Globus pallidus (tissue), 1 donor: ENCODE measurements at places on chromosomes 6 and 20.

DNA sequence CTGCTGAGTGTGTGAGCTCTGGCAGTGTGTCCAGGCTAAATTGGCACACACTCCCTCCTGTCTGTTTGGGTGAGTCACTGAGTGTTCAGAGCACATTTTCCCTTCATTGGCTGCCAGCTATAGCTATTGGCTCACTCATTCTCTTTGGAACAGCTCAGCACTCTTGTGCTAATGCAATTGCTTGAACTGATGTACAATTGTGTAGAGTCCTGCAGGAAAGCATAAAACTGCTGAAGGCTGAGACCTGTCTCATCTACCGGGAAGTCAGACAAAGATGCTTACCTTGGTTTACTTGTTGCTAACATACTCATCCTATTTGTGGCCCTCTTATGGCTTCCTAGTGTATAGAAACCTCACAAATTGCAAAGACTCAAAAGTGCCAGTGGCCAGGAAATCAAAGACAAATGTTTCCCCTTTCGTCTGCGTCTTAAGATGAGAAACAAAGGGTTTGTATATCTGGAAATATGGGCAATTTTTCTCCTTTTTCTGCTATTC, 351.0 kb downstream of the BCKDHB start:
- DNase-seq, result peak; percentile 46

DNA sequence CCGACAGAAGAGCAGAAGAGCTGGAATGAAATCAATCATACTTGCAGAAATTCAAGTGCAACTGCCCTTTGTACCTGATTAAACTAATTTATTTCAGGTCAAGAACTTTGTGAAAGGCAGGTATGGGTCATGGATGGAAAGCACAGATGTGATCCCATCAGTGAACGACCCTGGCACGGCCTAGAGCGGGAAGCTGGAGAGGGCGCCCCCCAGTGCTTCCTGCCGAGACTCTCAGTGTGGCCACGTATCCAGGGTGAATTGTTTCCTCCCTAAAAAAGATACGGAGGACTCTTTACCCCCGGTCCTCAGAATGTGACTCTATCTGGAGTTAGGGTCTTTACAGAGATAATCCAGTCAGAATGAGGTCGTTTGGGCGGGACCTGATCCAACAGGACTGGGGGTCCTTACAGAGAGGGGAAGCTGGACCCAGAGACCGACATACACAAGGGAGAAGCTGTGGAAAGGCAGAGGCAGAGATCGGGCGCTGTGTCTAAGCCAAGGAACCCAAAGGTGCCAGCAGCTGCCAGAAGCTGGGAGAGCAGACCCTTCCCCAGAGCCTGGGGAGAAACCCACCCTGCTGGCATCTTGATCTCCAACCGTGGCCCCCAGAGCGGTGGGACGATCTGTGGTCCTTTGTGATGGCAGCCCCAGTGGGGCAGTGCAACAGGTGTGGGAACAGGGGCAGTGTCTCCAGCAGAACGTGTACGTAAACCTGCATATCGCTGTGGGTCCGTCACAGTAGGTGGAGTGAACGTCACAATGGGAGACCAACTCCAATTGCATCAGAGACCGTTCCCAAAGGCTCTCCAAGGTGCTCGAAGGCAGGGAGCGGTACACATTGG, 91.9 kb downstream of the TAF4 start:
- no peak for DNase-seq

DNA sequence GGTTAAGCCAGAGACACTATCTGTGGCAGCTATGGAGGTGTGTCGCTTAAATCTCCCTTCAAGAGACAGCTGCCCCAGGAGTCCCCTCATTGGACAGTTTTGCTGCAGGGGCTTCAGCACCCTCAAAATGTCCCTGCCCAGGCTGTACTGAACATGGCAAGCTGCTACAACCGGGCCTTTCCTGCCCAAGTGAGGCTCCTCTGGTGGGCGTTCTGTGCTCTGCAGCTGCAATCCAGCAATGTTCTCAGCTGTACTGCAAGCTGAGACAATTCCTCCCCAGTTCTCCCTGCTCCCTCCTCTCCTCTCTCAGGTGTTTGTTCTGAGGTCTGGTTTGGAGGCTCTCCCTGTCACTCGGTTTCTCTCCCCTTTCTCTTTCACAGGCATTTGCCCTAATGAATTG, 190.8 kb upstream of the LAMP5 start:
- no peak for DNase-seq

- peak; percentile 9 for DNase-seq
These were observed 23.9 kb upstream of the YWHAB start for GRCh38 chr20:44861531-44862006.

DNA sequence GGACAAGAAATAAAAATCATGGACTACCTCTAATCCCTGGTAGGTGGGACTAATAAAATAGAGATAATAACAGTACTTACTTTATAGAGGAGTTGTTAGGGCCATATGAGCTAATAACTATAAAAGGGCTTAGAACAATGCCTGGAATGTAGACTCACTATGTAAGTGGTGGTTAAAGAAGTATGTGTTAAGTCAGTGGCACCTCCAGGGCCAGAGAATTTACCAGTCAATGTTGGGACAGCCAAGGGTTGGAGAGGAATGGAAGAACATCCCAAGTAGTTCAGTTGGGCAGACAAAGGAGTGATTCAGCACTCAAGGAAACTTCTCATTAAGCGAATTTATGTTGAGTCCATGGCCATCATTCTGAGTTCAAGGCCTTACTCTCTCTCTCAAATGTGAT, 116.8 kb downstream of the OTOR start:
- DNase-seq, result no peak

- DNase-seq, result no peak
These were observed 1.5 kb downstream of the E2F1 start for GRCh38 chr20:33684533-33685327.

GRCh38 chr6:22471132-22471690, 98.2 kb upstream of the HDGFL1 start:
- no peak for DNase-seq

- DNase-seq, result no peak
These were observed 3.5 kb downstream of the TRIM27 start for GRCh38 chr6:28920281-28920680.

DNA sequence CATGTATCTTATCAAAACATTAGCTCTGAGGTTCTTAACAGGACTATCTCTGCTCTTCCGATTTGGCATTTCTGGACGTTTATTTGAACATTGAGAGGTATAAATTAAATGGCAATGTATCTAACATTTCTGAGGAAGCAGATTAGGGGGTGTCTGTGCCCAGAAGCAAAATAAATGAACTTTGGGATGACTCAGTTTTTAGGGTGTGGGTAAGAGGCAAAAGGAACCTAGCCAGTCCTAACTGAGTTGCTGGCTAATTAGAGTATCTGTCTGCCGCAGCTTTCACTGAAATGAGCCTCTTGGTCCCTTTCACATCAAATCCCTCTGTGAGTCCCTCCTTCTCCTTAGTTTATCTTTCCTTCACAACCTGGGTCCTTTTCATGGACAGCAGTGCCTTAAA, 1.1 kb downstream of the RNF144B start:
- no peak for DNase-seq

DNA sequence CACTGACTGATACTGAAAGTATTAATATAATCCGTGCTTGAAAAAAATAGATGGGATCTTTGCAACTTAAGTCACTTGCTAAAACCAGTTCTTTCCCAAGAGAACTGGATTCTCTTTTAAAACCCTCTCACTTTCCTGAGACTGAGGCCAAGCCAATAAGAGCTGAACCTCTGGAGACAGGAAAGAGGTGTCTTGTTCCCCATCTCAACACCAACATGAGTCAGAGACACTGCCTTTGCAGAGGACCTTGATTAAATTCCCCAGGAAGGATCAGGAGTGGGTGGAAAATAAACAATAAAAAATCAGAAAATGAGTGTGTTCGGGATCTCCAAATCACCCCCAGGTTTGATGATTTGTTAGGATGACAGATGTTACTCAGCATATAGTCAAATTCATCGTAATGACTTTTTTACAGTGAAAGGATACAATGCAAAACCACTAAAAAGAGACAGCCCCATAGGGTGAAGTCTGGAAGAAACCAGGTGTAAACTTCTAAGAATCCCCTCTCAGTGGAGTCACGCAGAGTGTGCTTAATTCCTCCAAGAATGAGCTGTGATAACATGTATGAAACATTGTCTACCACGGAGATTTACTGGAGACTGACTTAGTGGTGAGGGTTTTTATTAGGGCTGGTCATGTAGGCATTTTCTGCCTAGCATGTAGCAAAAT, 122.8 kb upstream of the BEND3 start:
- DNase-seq, result no peak

- DNase-seq, result no peak
These were observed 16.2 kb upstream of the RCAN2 start for GRCh38 chr6:46507426-46507825.

DNA sequence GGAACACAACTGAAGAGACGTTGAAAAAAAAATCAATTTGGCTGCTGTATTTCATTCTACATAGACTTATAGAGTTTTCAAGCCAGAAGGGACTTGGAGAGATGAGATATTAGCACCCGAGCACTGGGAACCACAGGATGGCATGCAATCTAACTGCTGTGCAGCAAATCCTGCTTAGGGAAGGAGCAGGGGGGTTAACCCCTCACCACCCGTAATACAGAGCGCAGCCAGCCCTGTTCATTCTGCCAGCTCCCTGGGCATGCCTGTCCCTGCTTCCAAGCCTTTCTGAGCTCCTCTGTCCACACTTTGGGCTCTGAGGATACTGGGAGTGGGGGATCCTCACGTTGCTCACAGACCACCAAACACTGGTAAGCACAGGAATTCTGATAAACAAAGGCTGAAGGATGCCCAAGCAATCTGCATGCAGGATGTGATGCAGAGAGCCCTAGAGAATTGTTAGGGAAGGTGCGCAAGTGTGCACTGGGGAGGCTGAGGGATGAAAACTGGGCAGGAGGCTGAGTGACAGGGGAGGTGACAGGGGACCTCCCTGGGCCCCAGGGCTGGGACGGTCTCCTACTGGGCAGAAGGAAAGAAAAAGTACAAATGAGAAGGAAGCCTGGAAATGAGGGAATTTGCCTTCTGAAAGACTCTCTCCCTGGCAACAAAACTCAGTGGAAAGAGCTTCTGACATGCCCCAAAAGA, 34.0 kb downstream of the CPNE5 start:
- no peak for DNase-seq

DNA sequence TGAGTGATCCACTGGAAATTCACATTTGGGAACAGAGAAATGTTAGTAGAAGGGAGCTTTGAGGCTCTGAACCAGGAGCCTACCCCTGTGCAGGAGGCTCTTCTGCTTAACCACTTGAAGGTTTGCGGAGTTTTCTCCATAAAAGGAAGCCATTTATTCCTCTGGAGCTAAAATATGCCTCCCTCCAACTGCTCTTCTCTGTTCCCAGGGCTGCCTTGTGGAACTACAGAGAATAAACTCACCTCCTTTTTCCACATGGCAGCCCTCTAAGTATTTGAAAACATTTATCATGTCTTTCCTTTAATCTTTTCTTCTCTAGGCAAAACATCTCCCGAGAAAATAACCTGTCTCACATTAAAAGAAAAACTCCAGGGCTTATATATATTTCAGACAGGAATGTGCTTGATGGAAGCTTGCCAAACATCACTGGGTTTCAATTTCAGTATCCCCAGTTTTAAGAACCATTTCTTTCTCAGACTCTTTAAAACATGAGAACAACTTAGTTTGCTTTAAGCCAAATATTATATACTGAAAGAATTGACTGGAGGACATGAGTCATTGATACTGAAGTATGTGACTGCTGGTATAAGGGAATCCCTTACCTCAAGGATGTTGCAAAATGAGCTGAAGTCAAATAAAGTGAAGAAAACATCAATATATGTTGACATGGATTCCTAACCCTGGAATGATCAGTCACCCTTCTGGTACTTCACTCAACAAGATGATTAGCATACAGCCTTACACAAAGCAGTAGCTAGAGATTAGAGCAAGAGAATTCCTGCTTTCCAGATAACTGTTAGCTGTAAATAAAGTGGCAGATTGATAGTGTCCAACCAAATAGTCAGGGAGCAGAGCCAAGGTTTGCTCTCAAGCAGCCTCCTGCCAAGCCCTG, 74.0 kb downstream of the ZBTB2 start:
- DNase-seq, result no peak

DNA sequence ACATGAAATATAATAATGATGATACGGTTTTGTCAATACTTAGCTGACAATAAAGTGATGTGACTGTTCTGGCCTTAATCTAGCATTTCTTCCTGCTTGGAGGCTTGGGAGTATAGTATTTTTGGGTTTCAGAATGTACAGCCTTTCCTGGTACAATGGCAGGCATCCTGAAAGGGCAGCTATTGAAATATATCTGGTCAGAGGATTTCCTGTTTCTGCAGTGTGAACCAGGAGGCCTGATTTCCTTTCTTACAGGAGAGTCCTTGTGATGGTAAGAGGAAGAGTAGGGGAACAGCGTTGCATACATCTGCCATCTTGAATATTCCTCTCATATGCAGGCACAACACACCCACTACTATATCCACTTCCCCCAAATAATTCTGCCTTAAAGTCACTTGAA, 93.7 kb downstream of the MYO6 start:
- no peak for DNase-seq

- no peak for DNase-seq
These were observed 897 bp upstream of the STMN3 start for GRCh38 chr20:63653974-63654668.

DNA sequence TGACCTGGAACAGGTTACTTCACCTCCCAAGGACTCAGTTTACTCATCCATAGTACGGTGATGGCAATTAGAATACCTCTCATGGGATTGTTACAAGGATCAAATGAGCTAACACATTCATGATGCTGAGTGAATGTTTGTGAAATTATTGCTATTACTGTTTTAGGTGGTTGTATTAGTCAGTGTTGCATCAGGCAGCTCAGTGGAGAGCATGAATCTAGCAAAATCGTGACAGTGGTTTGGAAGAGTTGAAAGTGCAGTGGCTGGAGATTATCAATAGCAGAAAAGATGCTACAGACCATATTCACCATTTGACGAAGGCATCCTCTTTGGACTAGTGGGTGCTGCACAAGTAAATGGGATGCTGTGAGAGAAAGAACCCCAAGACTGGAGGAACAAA, 50.4 kb upstream of the CTNNBL1 start:
- DNase-seq, result no peak

DNA sequence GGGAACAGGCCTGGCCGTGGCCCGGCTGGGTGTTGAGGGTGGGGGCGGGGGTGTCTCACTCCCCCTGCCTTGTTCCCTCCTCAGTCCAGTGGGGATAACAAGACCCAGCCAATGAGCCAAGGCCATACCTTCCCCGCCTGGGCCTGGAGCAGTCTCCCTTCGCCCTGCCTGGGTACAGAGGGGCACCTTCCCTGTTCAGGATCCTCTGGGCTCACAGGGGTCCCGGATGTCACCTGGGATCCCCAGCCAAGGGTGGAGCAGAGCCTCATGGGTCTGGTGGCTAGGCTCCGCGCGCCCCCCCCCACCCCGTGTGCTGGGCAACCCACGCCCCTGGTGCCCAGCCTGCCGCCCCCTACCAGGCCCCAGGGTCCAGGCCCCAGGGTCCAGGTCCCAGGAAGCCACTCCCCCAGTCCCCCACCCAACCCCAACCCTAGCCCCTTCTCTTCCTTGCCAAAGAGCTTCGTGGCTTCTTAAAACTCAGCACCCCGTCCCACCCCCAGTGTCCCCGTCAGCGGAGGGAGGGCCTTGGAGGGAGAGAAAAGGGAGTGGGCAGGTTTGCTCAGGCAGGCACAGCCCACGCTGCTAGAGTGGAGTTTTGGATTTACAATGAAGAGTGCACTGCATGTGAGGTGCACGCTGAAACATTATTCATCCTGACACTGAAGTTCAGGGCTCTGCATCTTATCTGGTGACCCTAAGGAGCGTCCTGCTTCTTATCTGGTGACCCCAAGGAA, 11.8 kb downstream of the HRH3 start:
- DNase-seq, result no peak

GRCh38 chr20:23125159-23125558, 39.0 kb upstream of the CD93 start:
- DNase-seq, result no peak
